ENCODE measurements at places on chromosomes 4 and X.

- no peak for DNase-seq
Measured at GRCh38 chr4:24770667-24771066, 24.7 kb upstream of the SOD3 start.

- no peak for DNase-seq
Measured at GRCh38 chr4:121824950-121825349, 1.3 kb upstream of the CCNA2 start.

GRCh38 chr4:78809295-78809694, 33.1 kb downstream of the BMP2K start:
- no peak for DNase-seq

DNA sequence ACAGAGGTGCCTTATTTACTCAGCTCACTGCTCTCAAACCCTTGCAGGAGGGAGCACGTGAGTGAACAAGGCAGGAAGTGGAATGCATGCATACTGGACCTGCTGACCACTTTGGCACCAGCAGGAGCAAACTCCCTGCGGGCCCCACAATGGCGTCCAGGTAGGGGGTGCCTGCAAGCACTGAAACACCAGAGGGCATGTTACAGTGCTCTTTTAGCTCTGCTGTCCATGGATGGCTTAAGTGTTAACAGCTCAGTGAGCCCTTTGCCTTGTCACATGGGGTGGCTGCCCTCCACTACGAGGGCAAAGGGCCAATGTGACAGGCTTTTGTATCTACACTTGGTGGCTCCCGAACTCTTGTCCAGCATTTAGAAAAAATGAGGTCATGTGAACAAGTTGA, 199.5 kb upstream of the UGT8 start:
- DNase-seq = no peak

GRCh38 chrX:103831342-103831802, 685 bp downstream of the RAB9B start:
- peak; percentile 32 for DNase-seq

DNA sequence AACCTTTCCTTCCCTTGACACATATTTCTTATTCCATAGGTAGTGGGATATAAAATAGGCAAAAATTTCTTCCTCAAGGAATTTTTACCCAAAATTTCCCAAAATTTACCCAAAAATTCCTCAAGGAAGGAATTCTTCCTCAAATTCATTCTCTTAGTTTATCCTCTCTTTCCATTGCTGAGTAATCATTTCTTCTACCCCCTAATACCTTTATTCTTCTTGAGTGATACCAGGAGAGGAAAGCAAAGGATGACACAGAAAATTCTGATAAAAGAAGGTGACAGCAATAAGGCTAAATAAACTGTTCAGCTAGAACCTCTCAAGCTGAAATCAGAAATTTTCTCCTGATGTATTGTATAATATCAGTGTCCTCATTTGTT, 191.4 kb upstream of the MAB21L2 start:
- no peak for DNase-seq

GRCh38 chr4:99077177-99077576, 11.4 kb downstream of the ADH5 start:
- no peak for DNase-seq

DNA sequence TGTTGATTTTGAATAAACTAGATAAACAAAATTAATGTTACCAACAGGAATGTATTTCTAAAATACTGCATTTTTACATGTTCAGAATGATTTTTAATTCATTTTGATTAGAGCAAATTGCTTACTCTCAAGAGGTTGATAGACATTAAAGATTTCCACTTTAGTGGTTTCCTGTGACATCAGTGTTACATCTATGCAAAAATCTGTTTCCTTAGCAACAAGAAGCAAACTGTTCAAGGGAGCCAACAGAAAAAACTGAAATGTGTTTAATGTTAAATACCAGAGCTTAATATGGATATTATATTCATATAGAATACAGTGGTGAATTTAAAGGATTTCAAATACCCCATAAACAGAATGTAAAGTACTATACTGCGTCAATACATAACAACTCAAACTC, 277.8 kb downstream of the GABRG1 start:
- no peak for DNase-seq

- no peak for DNase-seq
Measured at GRCh38 chr4:82491251-82491960, 61.0 kb downstream of the ENOPH1 start.

GRCh38 chr4:152554742-152555141, 18.9 kb upstream of the FBXW7 start:
- DNase-seq = no peak

GRCh38 chrX:11328134-11328533, 34.9 kb downstream of the AMELX start:
- DNase-seq = no peak

GRCh38 chr4:83885256-83886182, 349.6 kb downstream of the GPAT3 start:
- DNase-seq = no peak

DNA sequence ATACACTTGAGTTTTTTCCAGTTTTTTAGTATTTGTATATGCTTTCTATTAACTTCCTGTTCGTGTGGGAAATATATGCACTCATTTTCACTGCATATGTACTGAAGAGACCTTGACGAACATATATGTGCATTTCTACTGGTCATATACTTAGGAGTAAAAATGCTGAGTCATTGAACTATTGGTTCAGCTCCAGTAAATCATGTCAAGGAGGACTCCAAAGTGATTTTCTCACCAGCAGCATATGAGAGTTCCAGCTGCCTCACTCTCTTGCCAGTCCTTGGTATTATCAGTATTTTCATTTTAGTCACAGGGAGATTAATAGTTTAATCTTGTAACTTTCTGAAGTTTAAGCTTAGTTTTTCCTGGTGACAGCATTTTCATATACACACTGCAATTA, 2750.2 kb downstream of the ARAP2 start:
- no peak for DNase-seq

DNA sequence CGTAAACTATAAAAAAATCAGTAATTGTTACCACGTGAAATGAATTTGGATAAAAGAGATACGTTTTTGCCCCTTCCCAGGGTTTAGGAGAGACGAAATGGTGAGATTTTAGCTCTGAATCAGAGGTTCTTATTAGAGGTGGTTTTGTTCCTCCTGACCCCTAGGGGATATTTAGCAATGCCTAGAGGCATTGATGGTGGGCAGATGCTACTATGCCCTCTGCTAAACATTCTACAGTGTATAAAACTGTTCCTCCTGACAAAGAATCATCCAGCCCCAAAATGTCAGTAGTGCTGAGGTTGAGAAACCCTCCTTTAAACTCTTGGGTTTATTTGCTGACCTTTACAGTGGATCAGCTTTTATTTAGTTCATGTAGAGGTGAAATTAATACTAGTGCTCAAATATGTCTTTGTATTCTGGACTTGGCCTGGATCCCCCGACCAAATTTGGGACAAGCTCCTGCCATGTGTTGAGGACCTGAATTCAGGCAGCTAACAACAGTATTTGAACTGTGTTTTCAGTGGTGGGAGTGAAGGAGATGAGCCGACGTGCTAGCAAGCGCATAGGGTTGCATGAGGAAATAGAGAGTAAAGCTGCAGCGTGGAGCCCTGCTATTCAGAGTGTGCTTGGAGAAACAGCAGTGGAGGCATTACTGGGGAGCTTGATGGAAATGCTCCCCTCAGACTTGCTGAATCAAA, 126.1 kb downstream of the PTTG2 start:
- DNase-seq = no peak

All from inflammatory macrophage treated with lipopolysaccharide for 1 hour (primary cell).